Umbilical cord (tissue), 2 donors: ENCODE measurements at places on chromosomes 7 and 10. TPM values are rescaled to one million over a fixed set of nuclear protein-coding genes. Genes with fewer than 3 reads are reported as not detected.

Gene TRDMT1
- total RNA-seq: 29.9 TPM

Gene SFRP5
- 0.48 TPM for total RNA-seq

Gene WEE2
- total RNA-seq: 1.9 TPM

Gene C7orf25
- 5.5 TPM for total RNA-seq

Gene DPYSL4
- total RNA-seq: 1.2 TPM

Gene MYL10
- not detected for total RNA-seq

Gene SEMA4G
- total RNA-seq: 0.24 TPM

Gene SVOPL
- total RNA-seq: 2.4 TPM
